ENCODE measurements at places on chromosomes 16 and 17.
A peak's percentile ranks its signal among the peaks of the same experiment; 100 is the strongest.

- DNase-seq: peak; percentile 21
These were observed 150.4 kb upstream of the IRX5 start for GRCh38 chr16:54780266-54780665.

GRCh38 chr16:3459401-3460090 is 16.1 kb downstream of the NAA60 start:
- no peak for DNase-seq

DNA sequence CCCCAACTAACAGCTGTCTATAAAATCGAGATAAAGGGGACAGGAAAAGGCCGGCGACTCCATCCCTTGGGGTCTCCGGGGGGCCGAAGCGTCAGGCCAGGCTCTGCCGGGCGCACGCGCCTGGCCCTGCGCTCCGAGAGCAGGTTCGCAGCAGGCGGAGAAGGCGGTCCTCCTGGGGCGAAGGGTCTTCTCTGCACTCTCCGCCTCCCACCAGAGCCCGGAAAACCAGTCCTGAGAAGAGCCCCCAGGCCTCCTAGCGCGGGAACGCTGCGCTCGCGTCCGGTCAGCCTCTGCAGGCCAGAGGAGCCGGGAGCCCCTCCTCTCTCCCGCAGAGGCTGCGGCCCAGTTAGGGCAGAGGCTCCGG is 5.1 kb downstream of the FOXF1 start:
- DNase-seq: no peak

GRCh38 chr16:29641561-29641960 is 21.5 kb upstream of the SPN start:
- DNase-seq: no peak

- no peak for DNase-seq
These were observed 1.3 kb upstream of the HIC1 start for GRCh38 chr17:2053380-2054261.

DNA sequence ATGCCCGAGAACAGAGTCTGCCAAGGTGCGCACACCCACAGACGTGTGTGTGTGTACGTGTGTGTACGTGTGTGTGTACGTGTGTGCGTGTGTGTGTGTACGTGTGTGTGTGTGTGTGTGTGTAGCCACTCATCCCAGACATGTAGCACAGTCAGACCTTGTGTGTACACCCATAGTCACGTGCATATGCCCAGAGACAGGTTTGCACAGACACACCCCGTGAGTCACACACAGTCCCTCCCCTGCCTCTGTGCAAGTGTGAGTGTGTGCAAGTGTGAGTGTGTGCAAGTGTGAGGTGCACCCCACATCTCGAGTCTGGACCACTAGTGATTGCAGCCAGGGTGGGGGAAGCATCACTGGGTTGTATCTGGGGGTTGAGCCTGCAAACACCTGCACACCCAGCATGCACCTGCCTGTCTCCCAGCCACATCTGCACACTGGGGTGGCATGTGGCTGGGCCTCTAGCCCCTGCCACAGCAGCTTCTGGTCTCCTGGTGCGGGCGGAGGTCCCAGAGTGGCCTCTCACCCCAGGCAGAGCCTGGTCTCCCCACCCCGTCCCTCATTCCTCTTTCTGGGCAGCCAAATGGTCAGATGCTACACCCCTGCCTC is 23.6 kb downstream of the BAHCC1 start:
- DNase-seq: no peak

DNA sequence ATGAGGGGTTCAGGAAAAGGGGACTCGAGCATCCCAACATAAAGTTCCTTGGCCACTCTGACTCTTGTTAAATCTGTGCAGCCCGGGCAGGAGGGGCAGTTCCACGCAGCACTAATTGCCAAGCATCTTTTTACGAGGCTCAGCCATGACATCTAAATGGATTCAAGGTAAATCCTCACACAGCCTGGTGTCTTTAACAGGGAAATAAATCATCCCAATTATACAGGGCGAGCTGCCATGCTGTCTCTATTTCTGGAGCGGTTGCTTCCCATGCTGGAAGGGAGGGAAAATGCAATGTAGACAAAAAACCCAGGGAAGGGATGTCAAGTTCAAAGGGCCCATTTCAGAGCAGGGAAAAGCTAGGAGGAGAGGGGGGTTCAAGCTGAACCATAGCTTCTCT is 110.0 kb downstream of the GAS7 start:
- no peak for DNase-seq

DNA sequence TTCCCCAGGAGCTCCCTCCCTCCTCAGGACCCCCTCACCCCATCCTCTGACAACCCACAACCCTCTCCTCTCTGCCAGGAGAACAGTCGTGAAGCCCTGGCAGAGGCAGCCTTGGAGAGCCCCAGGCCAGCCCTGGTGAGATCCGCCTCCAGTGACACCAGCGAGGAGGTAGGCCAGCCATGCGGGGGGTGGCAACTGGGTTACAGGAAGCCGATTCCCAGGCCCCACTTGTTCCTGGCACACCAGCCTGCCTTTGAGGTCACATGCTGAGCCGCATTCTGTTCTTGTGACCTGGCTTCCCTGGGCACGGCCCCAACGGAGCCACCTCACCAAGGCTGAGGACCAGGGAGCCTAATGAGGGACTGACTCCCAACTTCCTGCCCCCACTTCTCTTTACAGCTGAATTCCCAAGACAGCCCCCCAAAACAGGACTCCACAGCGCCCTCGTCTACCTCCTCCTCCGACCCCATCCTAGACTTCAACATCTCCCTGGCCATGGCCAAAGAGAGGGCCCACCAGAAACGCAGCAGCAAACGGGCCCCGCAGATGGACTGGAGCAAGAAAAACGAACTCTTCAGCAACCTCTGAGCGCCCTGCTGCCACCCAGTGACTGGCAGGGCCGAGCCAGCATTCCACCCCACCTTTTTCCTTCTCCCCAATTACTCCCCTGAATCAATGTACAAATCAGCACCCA is 7.9 kb downstream of the NAT9 start:
- no peak for DNase-seq

- DNase-seq: no peak
These were observed 36.0 kb upstream of the SLC39A11 start for GRCh38 chr17:73128496-73128895.
